ENCODE measurements at places on chromosomes 6 and 20.

- DNase-seq, result no peak
Observed at GRCh38 chr20:20641783-20642182, 70.7 kb downstream of the RALGAPA2 start.

DNA sequence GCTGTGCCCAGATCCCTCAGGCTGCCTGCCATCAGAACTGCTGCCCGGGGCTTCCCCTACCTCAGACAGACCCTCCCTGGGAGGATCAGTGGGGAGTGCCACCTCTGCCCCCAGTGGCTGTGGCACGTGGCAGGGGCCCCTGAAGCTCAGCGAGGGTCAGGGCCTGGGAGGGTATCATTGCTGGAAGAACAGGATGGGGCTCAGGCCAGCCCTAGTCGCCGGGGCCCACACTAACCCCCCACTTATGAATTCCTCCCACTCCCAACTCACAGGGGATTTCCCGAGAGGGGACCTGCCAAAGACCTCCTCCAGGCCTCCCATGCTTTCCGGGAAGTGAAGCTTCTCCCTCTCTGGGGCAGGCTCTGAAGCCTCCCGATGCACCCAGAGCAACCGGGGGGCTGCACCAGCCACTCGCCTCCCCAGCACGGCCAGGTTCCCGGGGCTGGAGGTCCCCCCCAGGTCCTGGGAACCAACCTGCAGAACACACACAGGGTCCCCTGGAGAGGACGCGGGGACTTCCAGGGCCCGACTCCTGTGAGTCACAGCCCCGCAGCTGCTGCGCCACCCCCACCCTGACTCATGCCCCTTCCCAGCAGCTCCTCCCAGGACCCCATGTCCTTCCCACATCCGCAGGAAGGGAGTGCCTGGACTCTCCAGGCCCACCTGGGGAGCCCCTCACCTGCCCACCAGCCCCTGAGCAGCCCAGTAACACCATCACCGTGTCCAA lies 2.5 kb downstream of the TNFRSF6B start:
- DNase-seq, result no peak

GRCh38 chr20:56383334-56383733 lies 8.7 kb downstream of the AURKA start:
- DNase-seq, result no peak

DNA sequence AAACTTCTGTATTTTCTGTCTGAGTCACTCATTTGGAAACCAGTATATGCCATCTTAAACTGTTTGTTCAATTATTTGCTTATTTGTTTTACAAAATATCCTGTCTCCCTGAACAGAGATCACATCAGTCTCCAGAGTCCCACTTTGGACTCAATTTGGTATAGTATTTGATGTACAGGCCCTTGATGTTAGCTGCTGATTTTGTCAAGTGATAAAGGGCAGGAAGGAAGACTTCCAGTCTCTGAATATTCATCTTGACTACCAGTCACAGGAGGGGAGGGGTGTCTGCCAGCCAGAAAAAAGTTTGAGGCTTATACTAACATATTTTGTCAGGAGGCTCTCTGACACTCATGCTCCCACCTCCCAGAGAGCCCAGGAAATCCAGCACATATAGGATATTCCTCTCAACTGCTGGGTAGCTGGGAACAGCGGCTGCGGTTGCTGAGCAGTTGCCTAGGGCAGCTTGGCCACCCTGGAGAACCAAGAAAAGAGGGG lies 376.8 kb upstream of the RUNX2 start:
- DNase-seq, result no peak

- DNase-seq, result no peak
Observed at GRCh38 chr6:152004036-152004566, 196.6 kb downstream of the ESR1 start.

- no peak for DNase-seq
Observed at GRCh38 chr20:50339466-50339901, 148.9 kb downstream of the CEBPB start.

GRCh38 chr6:9901376-9901775 lies 513.5 kb downstream of the TFAP2A start:
- DNase-seq, result no peak

DNA sequence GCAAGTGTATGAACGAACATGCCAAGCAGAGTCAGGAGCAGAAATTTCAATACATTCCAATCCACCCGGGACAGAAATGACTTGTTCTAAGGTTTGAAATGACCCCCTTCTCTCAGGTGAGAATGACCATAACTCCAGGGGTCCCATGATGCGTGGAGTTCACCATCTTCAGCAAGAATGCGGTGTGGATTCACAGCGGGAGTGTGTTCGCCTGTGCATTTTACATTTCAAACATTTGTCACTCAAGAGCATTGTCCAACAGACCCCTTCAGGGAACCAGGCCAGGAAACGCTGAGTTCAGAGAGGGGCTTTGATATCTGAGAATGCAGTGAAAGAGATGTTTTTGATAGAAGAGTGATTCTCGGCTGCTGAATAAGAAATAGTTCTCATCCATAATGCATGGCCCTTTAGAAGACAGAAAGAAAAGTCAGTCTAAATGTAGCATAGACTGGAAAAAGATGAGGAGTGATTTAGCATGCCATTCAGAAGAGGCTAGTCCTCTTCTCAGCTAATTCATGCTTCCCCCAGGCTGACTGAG lies 200.3 kb upstream of the KCNG1 start:
- no peak for DNase-seq

GRCh38 chr20:32535953-32536823 lies 48.9 kb downstream of the NOL4L start:
- peak; percentile 100 for DNase-seq

DNA sequence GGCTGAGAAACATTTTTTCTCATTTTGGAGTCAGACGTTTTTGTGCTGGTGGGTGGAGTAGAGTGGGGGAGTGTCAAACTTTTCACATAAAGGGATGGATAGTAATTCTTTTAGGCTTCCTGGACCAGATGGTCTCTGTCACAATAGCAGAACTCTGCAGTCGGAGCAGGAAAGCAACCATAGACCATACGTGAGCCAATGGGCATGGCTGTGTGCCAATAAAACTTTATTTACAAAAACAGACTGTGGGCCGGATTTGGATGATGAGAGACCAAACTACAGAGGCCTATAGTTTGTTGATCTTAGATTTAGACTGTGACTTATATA lies 70.8 kb upstream of the SLC22A23 start:
- no peak for DNase-seq

DNA sequence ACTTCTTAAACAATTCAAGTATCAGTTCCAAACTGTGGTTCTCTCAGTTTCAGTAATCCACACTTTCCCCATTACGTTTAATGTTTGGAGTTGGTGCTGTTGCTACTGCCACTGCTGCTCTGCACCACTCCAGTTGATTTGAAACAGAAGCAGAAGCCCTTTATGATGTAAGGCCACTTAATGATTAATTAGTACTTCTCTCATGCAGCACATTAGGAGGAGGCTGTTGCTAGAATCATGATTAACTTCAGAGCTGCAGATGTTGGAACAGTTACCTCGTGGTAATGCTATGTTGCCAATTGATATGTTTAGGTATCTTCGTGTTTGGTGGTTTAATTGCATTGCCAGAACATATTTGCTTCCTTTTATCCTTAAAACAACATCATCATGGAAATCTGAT lies 986.2 kb upstream of the CITED2 start:
- no peak for DNase-seq

DNA sequence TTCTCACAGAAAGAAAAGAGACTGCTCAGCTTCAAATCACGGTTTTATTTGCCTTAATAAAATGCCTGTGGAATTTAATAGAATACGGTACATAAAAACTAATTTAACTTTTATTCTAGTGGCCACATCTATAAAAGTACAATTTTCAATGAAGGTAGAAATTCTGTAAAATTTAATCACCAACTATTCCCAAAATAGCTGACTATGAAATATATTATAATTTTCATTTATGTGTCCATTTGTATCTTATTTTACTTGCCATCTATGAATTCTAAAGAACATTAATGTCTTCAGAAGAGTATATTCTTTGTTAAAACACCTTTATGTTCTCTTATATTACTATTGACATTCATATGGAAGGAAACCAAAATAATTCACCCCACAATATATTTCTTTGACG lies 192.6 kb downstream of the BTBD3 start:
- no peak for DNase-seq

- no peak for DNase-seq
Observed at GRCh38 chr20:5780846-5781217, 30.6 kb downstream of the SHLD1 start.
